Renal pelvis (tissue), 12 donors: ENCODE measurements at places on chromosomes 5 and 9. TPM values are rescaled to one million over a fixed set of nuclear protein-coding genes. Genes with fewer than 3 reads are reported as not detected.

IFNK gene
- polyA plus RNA-seq, result not detected

SLC45A2 gene
- polyA plus RNA-seq, result 0.50 TPM

HMMR gene
- 18.8 TPM for polyA plus RNA-seq

SPINK6 gene
- polyA plus RNA-seq, result not detected

GPX3 gene
- polyA plus RNA-seq, result 1,471 TPM

SPOCK1 gene
- polyA plus RNA-seq, result 9.2 TPM

LHX2 gene
- 0.16 TPM for polyA plus RNA-seq

CCDC192 gene
- 1.1 TPM for polyA plus RNA-seq

TTC1 gene
- 57.2 TPM for polyA plus RNA-seq

SERF1A gene
- 2.9 TPM for polyA plus RNA-seq

GCNT4 gene
- 14.3 TPM for polyA plus RNA-seq

MAP1B gene
- 13.3 TPM for polyA plus RNA-seq

- DNase-seq, result no peak
Observed at GRCh38 chr9:95018099-95018936, 291.8 kb downstream of the AOPEP start.

GRCh38 chr9:93058355-93059010 lies at the start of gene SUSD3:
TSS of gene SUSD3 (plus strand) at chr9:93058701. CDS start at chr9:93058743, 42 bp downstream.
- DNase-seq, result peak; percentile 85

DNA sequence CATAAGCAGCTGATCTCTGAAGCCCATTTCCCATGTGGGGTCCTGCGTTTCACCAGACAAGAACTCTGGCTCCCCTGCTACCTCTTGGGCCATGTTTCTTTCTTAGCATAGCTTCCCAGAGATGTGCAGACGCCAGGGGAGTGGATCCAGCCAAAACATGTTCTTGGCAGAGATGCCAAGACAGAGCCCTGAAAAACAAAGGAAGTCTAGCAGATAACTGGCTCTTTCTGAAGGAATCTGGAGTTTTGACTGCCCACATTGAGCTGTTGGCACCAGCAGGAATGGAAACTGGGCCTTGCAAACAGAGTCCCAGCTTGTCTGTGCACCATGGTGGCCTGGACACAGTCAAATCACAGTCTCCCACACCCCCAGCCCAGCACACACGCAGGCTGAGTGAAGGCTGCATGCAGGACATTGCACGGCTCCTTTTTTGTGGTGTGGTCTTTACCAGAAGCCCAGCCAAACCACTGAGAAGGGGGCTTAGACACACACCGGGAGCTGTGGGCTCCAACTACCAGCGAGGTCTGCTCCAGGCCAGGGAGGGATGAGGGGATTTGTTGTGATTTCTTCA lies 114.7 kb downstream of the SNX18 start:
- no peak for DNase-seq

DNA sequence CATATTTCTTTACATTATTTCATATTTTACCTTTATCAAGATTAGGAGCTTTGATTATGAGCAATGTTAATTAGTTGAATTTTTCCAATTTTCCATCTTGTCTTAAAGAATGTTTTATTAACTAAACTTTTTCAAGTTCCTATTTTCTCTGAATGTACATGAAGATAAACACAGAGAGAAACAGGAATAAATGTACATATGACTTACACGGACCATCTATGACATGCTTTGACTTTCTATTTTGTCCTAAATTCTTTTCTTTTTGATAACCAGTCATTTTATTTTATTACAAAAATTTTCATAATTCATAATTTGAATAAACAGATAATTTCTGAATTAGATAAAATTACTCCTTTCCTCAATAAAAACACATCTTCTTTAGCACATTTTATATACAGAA lies 1038.8 kb upstream of the ARRDC3 start:
- no peak for DNase-seq

DNA sequence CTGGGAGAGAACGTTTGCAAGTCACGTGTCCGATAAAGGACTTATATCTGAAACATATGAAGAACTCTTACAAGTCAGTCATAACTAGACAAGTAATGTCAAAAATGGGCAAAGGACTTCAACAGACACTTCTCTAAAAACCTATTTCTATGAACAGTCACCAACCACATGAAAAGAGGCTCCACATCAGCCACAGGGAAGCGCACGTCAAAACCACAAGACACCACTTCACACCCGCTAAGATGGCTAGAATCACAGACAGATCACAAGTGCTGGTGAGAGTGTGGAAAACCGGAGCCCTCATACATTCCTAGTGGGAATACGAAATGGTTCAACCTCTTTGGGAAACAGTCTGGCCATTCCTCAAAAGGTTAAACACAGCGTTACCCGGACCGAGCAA lies 11.5 kb upstream of the CARD9 start:
- DNase-seq, result no peak

- no peak for DNase-seq
Observed at GRCh38 chr5:32710550-32711361, at the start of gene NPR3. TSS of gene NPR3 (plus strand) at chr5:32711321. CDS start at chr5:32711777, 456 bp downstream.

GRCh38 chr9:396396-396795 lies 181.7 kb downstream of the DOCK8 start:
- no peak for DNase-seq

DNA sequence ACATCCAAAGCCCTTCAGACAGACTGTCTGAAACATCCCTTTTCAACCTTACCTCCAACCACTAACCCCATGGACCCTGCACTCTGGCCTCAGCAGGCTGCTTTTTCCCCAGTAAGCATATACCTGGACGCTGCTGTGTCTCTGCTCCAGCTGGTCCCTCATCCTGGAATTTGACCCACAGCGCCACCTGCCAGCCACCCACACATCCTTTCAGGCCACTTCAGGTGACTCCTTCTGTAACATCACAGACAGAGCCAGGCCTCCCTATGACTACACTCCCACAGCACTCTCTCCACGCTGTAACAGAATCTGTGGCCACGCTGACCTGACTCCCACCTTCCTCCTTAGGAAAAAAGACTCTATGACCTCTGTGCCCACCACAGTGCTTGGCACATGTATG lies 3.4 kb downstream of the MGAT1 start:
- DNase-seq, result no peak

DNA sequence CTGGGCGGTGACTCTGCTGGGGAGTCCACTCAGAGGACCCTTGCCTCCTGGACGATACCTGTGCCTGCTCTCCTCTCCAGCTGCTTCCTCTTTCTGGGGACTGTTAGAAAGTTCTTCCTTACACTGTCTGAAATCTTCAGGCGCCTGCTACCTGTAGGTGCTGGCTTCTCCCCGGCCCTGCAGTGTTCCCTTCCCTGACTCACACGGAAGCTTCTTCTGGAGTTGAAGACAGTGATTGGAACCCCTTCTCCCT lies 562 bp downstream of the GSN start:
- DNase-seq, result no peak

- DNase-seq, result no peak
Observed at GRCh38 chr9:17669206-17669605, 90.3 kb downstream of the SH3GL2 start.

DNA sequence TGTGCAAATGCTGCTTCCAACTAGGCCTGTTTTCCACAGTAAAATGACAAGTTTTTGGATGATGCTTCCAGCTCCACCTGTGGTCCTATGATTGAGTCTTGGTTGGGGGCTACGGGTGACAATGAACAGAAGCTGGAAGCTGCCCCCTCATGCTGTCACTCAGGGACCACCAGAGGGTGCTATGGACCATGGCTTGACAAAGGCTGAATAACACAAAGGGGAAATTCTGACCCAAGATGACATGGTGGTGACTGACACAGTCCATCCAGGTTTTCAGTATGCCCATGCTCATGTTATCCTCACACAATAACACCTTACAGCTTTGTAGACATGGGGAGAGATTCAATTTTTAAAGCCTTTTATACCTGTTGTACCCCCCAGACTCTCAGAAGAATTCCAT lies 23.9 kb upstream of the SAP30L start:
- no peak for DNase-seq

GRCh38 chr5:154797762-154798161 lies 42.6 kb downstream of the LARP1 start:
- DNase-seq, result no peak

DNA sequence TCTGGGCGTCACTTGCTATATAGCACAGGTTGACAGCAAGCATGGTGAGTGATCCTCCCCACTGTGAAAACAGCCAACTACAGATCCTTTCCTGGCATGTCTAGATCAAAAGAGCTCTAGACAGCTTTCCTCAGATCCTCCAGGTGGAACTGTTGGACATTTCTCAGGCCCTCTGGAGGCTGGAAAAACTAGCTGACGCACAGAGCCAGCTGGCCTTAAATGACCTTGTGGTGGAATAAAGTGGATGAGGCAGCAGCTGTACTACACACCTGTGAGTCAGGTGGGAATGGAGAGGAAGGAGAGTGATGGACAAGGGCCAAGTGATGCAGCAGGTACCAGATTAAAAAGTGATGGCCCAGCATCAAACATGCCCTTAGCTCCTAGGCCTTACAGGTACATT lies 172.7 kb downstream of the TRIM32 start:
- no peak for DNase-seq

DNA sequence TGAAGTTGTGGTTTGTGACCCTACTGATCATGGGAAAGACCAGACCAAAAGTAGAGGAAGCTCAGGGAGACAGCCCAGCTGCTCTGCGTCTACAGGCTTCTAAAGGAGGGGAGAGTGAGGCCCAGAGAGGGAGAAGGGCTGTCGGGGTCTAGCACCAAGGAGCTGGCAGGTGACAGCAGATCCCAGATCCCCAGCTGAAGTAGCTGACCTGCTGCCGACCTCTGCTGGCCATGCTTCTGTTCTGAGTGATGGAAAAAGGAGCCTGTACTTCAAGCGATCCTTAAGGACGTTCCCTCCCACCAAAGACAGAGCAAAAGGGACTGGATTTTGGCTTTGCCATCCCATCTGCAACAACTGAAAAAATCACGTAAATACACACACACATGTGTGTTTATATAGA lies 22.7 kb upstream of the QSOX2 start:
- no peak for DNase-seq

GRCh38 chr5:178143901-178144300 lies 9.8 kb downstream of the NHP2 start:
- peak; percentile 53 for DNase-seq
